ENCODE measurements at places on chromosomes 5 and 9. TPM values are rescaled to one million over a fixed set of nuclear protein-coding genes. Genes with fewer than 3 reads are reported as not detected.

Gene DMRTA1
- total RNA-seq: 1.2 TPM

Gene SHISAL2B
- not detected for total RNA-seq

Gene TBC1D9B
- 56.4 TPM for total RNA-seq

Gene MARCHF11
- not detected for total RNA-seq

Gene ANKRD34B
- total RNA-seq: not detected

Gene SHB
- total RNA-seq: 35.2 TPM

Gene STRBP
- 5.2 TPM for total RNA-seq

Gene IL7R
- total RNA-seq: 2.2 TPM

Gene RASGEF1C
- not detected for total RNA-seq

Gene RGS7BP
- not detected for total RNA-seq

Gene PCDHGA5
- total RNA-seq: 2.8 TPM

Gene DNAJC21
- 33.2 TPM for total RNA-seq

Gene WNT8A
- not detected for total RNA-seq

Gene CREBRF
- 25.2 TPM for total RNA-seq

Gene PCDH1
- 0.33 TPM for total RNA-seq

Gene RLN1
- total RNA-seq: 0.29 TPM

Gene PDE8B
- not detected for total RNA-seq

Gene PNPLA7
- 2.0 TPM for total RNA-seq

Gene NEUROG1
- not detected for total RNA-seq

Gene STING1
- total RNA-seq: 58.9 TPM

Gene DENND4C
- total RNA-seq: 96.6 TPM

Gene C5orf34
- 1.3 TPM for total RNA-seq

Gene OCLN
- total RNA-seq: 1.0 TPM

Gene OR1J2
- total RNA-seq: not detected

Gene IL13
- not detected for total RNA-seq

Gene BTNL8
- not detected for total RNA-seq

Gene OMD
- 0.33 TPM for total RNA-seq

Gene EPB41L4B
- 0.15 TPM for total RNA-seq

Gene POLE3
- 32.1 TPM for total RNA-seq

Gene GRM6
- not detected for total RNA-seq

Gene OTULIN
- total RNA-seq: 28.4 TPM

Gene PPP3R2
- not detected for total RNA-seq

Gene WDR36
- 96.4 TPM for total RNA-seq

Gene ADAMTS12
- 12.1 TPM for total RNA-seq

Gene FIBCD1
- 17.5 TPM for total RNA-seq

Gene MZB1
- total RNA-seq: not detected

Gene NRARP
- total RNA-seq: 0.29 TPM

Gene PLPPR1
- total RNA-seq: not detected

Data from smooth muscle cell of trachea (primary cell).